ENCODE measurements at places on chromosomes 11 and 22.

DNA sequence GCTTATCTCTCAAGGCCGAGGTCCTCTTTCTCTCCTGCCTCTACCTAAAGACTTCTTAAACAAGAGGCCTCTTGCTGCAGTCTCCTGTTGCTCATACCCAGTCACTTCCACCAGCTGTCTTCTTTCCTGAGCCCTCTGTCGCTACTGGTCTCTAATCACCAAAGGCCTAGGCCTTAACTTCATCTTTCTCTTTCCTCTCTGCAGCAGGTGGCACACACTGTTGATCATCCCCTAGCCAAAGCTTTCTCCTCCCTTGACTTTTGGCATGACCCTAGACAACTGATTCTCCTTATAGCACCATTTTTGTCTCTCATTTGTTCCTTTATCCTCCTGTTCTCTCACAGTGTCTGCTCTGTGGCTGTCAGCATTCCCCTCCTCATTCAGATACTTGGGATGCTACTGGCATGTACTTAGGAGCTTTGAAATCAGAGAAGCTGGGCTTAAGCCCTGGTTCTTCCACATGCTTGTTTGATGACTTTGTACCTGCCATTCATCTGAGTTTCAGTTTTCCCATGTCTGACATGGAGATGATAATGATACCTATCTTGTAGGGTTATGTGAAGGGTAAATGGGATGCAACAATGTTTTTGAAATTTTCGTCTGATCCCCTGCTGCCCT is 22.4 kb downstream of the ENDOD1 start:
- DNase-seq, result no peak

- peak; percentile 97 for DNase-seq
These were observed 616 bp downstream of the PNPLA2 start for GRCh38 chr11:819129-819931.

- DNase-seq, result no peak
These were observed 106.2 kb upstream of the USP47 start for GRCh38 chr11:11735586-11735985.

GRCh38 chr11:76756341-76756741 is 26.8 kb upstream of the TSKU start:
- no peak for DNase-seq

All from Karpas-422 (cell line).